ENCODE measurements at places on chromosomes 2 and 18.
A peak's percentile ranks its signal among the peaks of the same experiment; 100 is the strongest.

- no peak for DNase-seq
These were observed 57.3 kb upstream of the ZDBF2 start for GRCh38 chr2:206217166-206217565.

DNA sequence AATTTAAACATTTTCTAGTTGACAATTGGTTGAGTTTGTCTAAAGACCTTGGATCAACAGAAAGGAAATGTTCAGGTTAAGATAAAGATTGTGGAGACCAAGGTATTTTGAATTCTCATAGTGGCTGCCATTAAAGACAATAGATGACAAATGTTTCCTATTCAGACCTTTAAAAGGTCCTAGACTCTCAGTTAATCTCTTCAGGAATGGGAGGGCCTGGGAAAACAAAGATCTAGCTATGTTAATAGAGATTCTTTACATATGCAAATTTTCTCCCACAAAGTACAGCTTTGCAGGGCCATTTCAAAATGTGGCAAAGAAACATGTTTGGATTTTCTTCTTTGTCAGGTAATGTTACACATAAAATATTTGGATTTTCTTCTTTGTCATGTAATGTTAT is 403.9 kb downstream of the SPAG16 start:
- DNase-seq: no peak

DNA sequence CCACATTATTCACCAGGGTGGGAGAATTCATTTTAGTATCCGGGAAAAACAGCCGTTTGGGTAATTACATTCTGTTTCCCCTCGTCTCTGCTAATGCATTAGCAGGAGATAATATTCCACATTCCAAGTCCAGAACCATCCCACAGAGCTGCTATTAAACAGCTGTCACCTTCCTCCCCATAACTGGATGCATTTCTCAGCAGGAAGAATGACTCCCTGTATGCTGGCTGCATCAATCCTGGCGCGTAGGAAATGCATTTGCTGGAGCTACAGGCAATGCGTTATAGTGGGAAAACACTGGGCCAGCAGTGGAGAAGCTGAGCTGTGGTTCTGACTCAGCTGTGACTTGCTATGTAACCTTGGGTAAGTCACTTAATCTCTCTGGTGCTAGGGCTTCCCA is 246.0 kb downstream of the CLIP4 start:
- no peak for DNase-seq

DNA sequence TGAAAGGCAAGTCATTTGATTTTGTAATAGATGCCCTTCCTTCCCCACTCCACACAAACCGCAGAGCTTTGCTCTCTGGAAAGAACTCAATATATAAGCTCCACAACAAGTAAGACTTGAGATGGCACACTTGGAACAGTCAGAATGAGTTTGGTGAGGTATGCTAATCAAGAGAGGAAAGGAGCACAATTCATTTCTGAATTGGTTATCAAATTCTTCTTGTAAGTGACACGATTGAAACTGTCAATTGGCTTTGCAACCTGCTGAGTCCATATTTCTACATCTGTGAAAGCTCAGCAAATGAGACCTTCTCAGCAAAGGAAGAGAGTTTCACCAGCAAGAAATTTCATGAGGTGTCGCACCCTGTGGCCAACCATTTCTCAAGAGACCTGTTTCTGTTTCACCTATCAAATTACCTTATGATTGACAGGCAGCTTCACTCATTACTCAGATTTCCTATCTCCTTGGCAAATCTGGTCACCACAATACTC is 19.1 kb downstream of the CTLA4 start:
- DNase-seq: no peak

DNA sequence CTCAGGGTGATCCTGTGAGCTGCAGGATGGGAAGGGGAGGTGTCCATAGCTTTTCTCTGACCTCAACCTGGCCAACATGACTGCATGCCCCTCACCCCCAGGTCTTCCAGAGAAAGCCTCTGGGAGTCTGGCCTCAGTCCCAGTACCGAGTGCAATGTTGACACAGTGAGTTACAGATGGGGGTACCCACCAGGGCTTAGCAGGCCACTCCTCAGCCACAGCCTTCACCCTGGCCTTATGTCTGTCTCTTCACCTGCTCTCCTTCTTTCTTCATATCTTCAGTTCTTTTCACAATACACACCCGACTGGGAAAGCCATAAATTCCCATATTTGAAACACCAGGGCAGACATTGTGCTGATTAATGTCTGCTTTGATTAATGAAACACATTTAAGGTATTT is 33.5 kb downstream of the AOX1 start:
- DNase-seq: no peak

DNA sequence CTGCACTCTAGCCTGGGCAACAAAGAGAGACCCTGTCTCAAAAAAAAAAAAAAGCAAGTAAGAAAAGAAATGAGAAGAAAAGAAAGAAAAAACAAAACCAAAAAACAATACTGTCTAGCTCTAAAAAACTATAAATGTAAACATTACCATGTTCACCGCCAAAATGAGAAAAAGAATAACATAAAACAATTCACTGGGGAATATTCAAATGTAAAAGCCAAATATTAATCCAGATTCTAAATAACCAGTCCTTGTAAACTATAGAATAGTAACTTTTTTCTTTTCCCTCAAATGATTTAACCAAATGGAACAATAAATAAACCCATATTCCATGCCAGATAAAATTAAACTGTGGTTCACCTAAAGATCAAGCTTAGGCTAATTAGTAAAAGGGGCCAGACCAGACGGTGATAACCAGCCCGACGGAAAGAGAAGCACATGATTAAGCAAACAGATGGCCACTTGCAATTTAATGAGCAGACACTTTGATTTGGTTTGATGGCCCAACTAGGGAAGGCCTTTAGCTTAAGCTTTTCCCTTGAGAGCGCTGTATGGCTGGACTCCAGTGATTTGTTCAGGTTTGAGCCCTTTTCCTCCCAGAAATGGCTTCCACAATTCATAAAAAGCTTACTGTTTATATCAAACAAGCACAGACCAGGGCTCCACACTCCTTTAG is 39.4 kb upstream of the ZNF397 start:
- DNase-seq: peak; percentile 2

- DNase-seq: no peak
These were observed 14.0 kb downstream of the TMEM247 start for GRCh38 chr2:46493241-46493970.

DNA sequence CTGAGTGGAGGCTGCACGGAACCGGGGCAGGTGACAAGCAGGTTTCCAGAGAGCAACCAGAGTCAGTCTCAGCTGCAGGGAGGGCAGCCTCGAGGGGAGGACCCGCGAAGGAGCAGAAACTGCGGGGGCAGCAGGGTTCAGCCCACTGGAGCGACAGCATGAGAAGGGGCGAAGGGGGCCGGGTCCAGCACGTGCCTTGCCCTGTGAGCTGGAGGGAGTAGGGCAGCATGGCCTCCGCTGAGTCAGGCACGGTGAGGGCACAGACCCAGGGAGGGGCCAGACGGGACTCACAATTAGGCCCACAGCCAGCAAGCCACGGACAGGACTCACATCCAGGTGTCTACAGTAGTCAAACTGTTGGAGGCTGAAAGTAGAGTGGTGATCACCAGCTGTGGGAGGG is 22.7 kb upstream of the ATP9B start:
- peak; percentile 27 for DNase-seq

DNA sequence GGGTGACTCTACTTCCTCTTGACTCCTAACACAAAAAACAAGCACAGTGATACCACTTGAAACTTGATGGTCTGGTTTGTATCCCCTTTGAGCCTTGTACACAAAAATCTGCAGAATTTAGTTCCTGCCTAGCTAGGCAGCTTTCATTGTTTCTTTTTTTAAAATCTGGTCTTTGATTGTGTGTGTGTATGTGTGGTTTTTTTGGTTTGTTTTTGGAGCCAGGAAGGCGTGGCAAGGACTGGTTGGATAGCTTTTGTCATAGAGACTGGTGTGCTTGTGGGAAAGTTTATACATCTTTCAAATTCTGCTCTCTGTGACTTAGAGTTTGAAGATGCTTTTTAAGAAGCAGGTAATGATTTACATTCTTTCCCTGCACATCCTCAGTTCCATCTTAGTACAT is 127.4 kb downstream of the TANC1 start:
- DNase-seq: no peak

DNA sequence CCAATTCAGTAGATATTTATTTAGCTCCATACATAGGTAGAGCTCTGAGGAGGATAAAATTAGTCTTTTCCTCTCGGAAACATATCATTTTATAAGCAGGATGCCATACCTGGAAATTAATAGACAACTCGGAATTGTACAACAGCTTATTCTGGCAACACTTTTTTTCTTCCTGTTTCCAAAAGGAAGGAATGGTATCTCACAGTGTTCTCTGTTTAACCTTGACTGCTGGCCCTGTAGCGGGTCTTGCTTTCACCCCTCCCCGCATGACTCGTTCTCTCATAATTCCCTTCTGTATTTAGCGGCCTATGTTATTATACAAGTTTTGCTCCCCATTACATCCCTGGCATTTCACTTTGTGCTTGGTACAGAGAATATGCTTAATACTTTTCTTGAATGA is 2.5 kb upstream of the KYNU start:
- no peak for DNase-seq

GRCh38 chr2:55418072-55418471 is 1.6 kb downstream of the CCDC88A start:
- DNase-seq: no peak

DNA sequence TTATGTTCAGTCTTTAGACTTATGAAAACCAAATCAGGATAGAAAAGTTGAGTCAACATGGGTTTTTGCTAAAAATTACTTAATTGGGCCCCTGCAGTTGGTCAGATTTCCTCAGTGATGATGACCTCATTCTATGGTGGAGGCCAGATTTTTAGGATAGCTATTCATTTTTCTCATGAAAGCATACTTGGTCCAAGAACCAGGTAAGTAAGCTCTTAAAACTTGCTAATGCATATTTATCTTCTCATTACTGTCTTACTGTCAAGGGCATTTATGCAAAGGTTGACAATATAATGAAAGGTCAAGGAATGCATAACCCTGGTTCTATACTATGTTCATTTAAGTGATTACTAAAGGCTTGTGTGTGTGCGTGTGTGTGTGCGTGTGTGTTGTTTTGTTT is 650.6 kb downstream of the SATB2 start:
- no peak for DNase-seq

GRCh38 chr2:58686776-58687175 is 445.7 kb upstream of the FANCL start:
- no peak for DNase-seq

- no peak for DNase-seq
These were observed 49.9 kb downstream of the KCNIP3 start for GRCh38 chr2:95346738-95347671.

- DNase-seq: peak; percentile 8
These were observed 1232.3 kb upstream of the ZEB2 start for GRCh38 chr2:145752091-145752806.

DNA sequence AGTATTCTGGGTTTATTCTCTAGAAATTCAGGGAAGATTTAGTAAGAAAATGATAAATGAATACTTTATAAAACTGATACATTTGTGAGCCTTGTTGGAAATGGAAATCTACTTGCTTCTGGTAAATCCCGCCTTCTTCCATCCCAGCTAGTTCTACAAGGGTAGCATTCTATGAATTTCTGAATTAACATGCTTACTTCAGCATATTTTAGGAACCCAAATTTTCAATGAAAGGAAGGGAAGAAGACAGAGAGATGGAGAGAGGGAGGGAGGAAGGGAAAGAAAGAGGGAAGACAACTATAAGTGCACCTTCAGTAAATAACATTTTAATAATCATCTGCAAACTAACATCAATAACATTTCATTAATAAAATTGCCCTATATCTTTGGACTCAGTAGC is 26.6 kb upstream of the TMEM237 start:
- no peak for DNase-seq

DNA sequence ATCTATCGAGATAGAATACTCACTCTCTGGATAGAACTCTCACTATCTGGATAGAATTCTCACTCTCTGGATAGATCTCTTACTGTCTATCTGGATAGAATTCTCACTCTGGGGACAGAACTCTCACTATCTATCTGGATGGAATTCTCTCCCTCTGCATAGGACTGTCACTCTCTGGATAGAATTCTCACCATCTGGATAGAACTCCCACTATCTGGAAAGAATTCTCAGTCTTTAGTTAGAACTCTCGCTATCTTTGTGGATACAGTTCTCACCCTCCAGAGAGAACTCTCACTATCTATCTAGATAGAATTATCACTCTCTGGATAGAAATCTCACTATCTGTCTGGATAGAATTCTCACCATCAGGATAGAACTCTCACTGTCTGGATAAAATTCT is 16.5 kb downstream of the ABCG8 start:
- no peak for DNase-seq

GRCh38 chr2:172426635-172427255 is 641 bp upstream of the ITGA6 start:
- DNase-seq: no peak

- DNase-seq: no peak
These were observed 1414.8 kb upstream of the CELF4 start for GRCh38 chr18:38980420-38980819.

DNA sequence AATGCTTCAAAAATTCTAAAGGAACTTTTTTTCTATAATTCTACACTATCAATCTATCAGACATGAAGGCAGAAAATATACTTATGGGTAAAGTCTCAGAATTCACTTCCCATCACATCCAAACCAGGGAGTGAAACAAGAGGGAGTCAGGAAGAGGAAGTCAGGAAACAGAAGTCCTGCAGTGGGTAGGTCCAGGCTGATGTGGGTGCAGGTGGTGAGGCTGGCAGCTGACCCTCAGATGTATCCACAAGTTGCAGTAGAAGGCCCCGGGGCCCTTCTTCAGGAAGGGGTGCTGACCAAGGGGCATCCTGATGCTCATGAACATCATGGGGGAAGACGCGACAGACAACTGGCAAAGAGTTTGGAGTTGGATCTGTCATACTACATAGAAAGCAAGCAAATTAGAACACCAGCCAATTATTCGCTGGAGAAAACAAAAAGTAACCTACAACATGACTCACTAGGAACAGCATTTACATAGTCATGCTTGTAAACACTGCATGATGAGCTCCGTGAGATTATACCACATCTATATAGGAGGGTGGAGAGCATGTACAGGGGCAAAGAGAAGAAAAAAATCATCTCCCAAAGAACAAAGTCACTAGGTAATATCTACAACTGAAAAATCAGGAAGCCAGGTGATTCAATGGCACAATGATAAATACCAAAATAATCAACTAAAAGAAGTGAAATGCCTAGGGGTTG is 4.2 kb downstream of the UXS1 start:
- DNase-seq: no peak

DNA sequence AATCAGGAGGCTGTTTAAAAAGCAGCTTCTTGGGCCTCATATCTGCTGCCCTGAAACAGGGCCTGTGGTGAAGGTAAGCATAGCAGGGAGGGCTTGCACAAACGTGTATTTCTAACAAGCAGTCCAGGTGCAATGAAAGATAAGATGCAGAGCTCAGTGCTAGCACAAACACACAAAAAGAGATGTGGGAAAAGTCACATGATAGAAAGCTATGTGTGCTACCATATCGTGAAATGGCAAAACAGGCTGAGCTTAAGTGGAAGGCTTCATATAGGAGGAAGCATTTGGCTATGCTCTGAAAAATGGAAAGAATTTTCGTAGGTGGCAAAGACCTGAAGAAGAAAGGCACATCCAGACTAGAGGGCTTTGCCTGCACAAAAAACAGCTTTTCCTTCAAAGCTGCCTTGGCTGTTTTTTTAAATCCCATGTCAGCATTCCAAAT is 10.2 kb downstream of the RSAD2 start:
- DNase-seq: no peak

GRCh38 chr2:188664951-188665595 is 309.1 kb upstream of the COL3A1 start:
- DNase-seq: no peak
